ENCODE measurements at places on chromosomes 5 and 9.

- no peak for DNase-seq
Measured at GRCh38 chr5:172266071-172266675, 17.4 kb downstream of the UBTD2 start.

DNA sequence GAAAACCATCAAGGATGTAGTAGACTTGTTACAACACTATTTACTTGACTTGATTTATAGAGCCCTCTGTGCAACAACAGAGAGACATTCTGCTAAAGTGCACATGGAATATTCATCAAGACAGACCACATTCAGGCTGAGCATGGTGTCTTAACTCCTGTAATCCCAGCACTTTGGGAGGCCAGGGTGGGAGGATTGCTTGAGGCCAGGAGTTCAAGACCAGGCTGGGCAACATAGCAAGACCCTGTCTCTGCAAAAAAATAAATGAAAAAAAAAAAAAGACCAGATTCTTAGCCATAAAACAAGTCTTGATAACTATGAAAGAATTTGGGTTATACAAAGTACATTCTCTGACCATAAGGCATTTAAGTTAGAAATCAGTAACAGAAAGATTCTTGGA lies 25.3 kb downstream of the DENND4C start:
- no peak for DNase-seq

DNA sequence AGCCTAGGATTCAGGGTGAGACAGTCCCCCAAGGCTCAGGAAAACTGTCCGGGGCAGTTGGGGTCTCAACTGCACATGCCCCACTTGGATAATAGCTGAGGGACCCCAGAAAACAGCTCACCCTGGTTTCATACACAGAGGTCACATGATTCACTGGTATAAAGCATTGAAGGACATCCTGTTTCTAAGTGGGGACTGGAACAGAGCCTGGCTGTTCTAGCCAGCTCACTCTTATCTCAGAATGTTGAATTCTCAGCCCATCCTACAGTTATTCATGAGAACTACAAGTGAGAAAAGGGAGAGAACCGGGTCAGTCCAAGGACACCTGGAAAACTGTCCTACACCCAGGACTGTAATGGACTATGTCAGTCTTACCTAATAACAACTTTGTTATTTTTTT lies 170.9 kb downstream of the FGF1 start:
- no peak for DNase-seq

- no peak for DNase-seq
Measured at GRCh38 chr5:139808481-139809330, 13.1 kb downstream of the PSD2 start.

GRCh38 chr5:94422812-94423211 lies 195.6 kb downstream of the KIAA0825 start:
- DNase-seq, result no peak

DNA sequence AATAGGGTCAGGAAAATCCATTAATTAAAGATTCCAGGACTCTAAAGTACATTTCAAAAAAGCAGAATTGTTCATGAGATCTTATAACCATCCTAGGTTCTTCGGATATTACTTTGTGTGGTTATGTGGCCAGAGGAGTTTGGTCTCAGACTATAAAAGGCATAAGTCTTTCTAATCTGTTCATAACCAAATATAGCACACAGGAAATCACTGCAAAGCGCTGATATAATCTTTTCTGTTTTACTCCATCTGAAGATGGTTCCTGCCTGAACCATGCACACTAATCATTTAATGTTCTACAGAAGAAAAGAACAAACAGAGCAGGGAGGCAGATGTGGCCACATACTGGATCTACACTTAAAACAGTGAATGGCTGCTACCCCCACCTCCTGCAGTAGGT lies 182.8 kb downstream of the SEMA5A start:
- DNase-seq, result no peak

- no peak for DNase-seq
Measured at GRCh38 chr9:129885018-129885669, 49.9 kb downstream of the USP20 start.

GRCh38 chr5:62680121-62680520 lies 101.5 kb downstream of the LRRC70 start:
- DNase-seq, result no peak

DNA sequence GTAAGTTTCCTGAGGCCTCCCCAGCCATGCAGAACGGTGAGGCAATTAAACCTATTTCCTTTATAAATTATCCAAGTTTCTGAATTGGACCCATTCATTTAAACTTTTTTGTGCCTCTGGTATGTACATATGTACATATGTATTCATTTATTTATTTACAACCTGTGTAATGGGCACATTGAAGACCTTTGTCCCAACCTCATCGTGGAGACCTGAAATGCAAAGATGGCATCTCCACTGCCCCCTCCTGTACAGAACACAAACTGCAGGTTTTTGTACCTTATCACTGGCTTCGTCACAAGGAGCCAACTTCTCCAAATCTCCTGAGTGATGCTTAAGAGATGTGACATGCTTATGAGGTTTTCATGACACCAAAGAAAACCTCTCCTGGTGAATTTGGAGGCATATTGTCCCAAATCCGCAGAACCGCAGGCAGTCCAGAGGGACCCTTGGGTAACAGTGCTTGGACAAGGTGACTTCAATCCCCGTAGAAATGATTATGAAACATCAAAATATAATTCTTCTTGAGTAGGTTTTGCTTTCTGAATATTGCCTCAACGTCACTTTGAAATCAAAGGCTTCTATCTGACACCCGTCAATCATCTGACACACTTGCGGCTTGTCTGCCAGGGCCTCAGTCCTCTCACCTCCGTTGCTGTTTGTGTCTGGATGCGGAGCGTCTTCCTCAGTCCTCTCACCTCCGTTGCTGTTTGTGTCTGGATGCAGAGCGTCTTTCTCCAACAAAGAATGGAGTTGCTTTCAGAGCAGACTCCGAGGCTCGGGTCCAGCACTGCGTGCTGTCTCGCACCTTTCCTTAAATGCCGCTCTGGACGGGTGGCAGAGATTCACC lies 135.0 kb upstream of the IRX4 start:
- DNase-seq, result no peak

GRCh38 chr5:11390291-11390767 lies 513.9 kb downstream of the CTNND2 start:
- no peak for DNase-seq

DNA sequence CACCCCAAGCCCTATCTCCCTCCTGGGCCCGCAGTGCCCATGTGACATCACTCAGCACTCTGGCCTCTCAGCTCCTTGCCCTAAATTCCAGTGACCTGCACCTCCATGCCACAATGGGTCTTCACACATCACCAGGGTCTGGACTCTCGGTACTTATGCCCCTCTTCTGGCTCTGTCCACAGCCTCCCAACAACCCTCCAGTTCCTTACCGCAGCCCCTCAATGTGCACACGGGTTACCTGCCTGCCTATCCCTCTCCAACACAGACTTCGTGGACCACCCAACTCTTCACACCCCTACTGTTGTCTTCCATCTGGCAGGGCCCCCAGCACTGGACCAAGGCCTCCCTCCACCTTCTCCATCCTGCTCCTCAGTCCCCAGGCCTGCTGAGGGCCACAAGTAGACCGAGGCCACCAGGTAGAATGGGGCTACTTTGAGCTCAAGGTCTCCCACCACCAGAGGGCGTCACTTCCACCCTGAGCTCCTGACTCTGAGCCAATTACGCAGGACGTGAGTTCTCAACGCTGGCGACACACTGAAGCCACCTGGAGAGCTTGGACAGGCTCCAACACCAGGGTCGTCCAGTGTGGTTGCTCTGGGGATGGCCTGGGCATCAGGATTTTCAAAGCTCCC lies 172.1 kb downstream of the GABBR2 start:
- DNase-seq, result no peak

- DNase-seq, result no peak
Measured at GRCh38 chr5:98840946-98841345, 67.5 kb downstream of the RGMB start.

DNA sequence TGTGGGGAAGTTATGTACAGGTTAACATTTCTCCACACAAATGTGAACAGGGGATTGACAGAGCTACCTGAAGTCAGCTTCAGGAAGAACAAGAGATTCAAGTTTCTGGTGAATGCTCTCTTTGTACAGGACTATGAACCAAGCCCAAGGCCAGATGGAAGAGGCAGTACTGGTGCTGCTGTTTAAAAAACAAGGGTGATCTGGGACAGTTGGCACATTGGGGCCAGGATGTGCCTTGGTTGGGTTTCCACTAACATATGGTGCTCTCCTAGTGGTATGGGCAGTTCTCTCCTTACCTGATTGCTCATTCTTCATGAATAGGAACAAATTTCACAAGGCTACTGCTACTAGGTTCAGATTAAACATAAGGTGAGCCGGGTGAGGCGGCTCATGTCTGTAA lies 40.0 kb downstream of the MTMR12 start:
- DNase-seq, result no peak

- DNase-seq, result no peak
Measured at GRCh38 chr9:71127301-71127700, 5.9 kb upstream of the TRPM3 start.

- DNase-seq, result no peak
Measured at GRCh38 chr5:172920447-172920849, 38.8 kb upstream of the RPL26L1 start.

GRCh38 chr5:112951124-112951702 lies 25.4 kb upstream of the DCP2 start:
- DNase-seq, result no peak

DNA sequence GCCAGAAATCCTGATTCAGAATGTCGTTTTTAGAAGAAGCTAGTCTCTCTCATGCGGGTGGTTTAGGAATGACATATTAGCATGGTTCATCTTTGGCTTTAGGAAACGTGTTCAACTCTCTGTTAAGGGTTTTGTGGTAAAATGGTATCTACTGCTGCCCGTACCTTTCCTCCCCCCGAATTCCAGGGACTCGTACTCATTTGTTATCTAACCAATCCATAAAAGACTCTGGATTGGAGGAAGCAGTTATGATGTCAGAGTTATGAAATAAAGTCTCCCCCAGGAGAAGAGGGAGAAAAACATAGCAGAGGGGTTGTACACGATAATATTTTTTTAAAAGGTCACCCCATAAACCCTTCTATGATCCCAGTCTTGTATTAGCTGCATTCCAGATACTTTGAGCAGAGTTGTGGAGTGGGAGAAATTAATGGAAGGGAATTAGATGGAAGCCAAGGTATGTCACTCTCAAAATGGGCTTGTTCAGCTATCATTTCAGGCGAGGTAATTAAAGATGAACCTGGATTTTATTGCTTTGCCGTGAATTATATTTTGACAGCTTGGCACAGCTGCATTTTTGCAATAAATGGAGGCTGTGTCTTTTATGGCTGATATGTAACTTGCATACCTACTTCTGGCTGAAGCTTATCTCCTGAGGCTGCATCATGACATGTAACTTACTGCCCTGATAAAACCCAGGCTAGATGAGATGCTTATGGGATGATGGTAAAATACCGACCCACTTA lies 31.3 kb downstream of the RAI14 start:
- no peak for DNase-seq

DNA sequence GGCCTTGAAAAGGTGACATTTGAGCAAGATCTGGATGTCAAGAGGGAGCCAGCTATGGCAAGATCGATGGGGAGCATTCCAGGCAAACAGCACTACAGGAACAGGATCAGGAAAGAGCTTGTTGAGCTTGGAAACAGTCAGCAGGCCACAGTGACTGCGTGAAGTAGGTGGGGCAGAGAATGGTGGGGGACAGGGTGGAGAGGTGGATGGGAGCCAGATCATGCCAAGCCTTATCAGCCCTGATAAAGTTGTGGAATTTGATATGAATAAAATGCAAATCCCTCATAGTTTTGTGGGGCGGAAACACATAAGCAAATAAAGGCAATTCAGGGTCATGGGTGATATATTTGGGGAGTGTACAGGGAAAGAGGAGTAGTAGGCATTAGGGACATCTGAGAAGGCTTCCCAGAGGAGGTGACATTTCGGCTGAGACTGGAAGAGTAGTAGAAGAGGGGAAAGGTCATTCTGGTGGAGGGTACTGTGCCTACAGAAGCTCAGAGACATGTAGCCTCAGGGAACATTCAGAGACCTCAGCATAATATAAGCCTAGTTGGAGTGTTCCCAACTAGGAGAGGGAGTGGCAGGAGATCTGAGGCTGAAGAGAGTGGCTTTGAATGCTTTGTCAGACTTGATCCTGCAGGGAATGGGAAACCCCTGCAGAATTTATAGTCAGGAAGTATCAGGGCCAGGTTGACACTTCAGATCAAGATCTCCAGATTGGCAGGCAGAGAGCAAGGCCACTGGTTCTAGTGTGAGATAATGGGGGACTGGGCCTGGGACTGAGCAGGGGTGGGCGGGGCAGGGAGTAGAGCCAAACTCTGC lies 9.7 kb upstream of the CYSTM1 start:
- no peak for DNase-seq

- DNase-seq, result no peak
Measured at GRCh38 chr9:11233696-11234095, 620.9 kb upstream of the PTPRD start.

DNA sequence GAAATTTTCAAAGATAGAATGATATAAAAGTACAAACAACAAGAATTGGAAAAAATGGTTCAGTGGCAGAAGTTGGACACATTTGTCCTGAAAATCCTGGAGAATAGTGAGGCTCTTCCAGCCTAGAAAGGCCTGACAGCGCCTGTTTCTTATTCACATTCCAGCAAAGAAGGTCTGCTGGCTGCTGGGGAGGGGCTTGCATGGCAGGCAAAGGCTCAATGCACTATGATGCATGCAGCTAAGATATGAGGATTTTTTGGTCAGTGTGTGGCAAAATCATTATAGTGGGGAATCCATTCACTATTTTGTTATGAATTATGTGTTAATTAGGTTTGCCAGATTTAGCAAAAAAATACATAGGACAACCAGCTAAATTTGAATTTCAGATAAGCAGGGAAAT lies 243.9 kb upstream of the SLC30A5 start:
- DNase-seq, result no peak

GRCh38 chr9:94808926-94809700 lies 82.6 kb downstream of the AOPEP start:
- DNase-seq, result no peak

DNA sequence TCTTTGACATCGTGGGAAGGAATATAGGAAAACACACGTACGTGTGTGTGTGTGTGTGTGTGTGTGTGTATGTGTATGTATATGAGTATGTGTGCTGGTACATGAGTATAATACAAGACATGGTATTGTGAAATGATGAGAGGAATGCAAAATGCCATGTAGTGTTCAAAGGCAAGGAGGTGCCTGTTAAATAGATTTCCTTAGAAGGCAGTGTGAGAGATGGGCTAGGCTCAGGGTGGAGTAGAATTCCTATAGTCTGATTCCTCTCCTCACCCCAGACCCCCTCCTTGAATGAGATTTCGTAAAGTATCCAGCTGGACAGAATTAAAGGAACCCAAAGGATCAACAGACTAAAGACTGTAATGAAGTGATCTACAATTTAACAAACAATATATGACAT lies 11.1 kb downstream of the GPR21 start:
- DNase-seq, result no peak

Measured in stimulated activated CD8-positive, alpha-beta memory T cell treated with anti-CD3 and anti-CD28 coated beads, Interleukin-4, amount 100 ng/mL, for 1 hour (primary cell).